ENCODE measurements at places on chromosomes 6 and 20. TPM values are rescaled to one million over a fixed set of nuclear protein-coding genes. Genes with fewer than 3 reads are reported as not detected.

DNA sequence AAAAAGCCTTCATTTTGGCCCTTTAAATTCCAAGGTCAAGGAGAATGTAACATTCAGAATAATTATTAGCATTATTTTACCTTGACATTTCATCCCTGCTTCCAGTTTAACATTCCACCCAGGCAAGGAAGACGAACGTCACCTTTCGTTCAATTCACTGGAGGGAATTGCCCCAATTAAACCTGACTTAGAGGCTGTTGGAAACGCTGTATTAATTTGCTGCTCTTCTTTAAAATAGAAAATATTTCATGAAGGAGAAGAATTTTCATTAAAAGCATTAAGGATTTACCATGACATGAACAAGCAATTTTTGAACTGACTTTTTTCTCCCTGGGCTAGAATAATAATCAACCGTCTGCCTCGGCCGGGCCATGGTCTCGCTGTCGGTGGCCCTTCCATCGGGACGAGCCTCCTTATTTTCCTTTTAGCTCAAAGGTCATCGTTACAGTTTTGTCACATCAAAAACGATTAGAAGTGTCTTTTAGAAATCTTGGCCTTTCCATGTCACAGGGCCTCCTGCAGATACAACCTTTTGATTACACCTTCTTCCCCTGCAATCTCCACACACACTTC lies 282.9 kb upstream of the SOX4 start:
- no peaks in the 10 kb centered on the region for H3K4me1 ChIP-seq
- no peak overlapping the region for H3K4me3 ChIP-seq
- no peaks in the 10 kb centered on the region for H3K27me3 ChIP-seq
- DNase-seq = no peak
- H3K36me3 ChIP-seq = no peaks in the 10 kb centered on the region
- H3K27ac ChIP-seq = no peak overlapping the region

DNA sequence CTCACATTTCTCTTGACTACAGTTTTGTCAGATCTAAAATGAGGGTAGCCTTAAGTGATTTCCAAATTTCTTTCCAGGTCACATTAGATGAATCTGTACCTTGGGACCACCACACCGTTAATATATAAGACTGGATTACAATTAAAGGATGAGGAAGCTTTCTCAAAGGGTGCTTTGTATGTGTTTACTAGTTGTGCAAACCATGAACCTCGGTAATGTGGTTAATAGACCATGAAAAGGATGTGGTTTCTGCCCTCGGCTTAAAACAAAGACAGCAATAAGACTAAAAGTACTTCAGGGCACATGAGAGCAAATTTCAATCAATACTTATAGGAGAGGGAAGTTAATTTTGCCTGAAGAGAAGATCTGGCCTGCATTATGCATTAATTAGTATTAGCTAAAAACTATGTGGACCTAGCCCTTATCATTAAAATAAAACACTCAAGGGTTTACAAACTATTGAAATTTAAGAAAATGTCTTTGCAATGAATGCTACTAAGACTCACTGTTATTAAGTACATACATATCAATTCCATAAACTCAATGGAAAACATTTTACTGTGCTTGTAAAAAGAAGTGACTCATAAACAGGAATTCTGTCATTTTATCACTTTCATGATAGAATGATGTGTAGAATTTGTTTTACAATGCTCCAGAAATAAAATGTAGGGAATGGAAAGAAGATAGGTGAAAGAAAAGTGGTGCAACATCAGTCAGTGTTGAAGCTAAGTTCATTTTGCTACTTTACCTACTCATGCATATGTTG lies 936 bp upstream of the TMX4 start:
- H3K4me1 ChIP-seq = peaks cover 12% of the 10 kb centered on the region
- DNase-seq = no peak
- H3K36me3 ChIP-seq = no peaks in the 10 kb centered on the region
- no peak overlapping the region for H3K27ac ChIP-seq
- H3K27me3 ChIP-seq = no peaks in the 10 kb centered on the region
- H3K4me3 ChIP-seq = no peak overlapping the region

GRCh38 chr6:88238065-88238464 lies 71.9 kb upstream of the CNR1 start:
- no peaks in the 10 kb centered on the region for H3K4me1 ChIP-seq
- no peak overlapping the region for H3K27ac ChIP-seq
- H3K27me3 ChIP-seq = no peaks in the 10 kb centered on the region
- peak; percentile 13 for DNase-seq

DNA sequence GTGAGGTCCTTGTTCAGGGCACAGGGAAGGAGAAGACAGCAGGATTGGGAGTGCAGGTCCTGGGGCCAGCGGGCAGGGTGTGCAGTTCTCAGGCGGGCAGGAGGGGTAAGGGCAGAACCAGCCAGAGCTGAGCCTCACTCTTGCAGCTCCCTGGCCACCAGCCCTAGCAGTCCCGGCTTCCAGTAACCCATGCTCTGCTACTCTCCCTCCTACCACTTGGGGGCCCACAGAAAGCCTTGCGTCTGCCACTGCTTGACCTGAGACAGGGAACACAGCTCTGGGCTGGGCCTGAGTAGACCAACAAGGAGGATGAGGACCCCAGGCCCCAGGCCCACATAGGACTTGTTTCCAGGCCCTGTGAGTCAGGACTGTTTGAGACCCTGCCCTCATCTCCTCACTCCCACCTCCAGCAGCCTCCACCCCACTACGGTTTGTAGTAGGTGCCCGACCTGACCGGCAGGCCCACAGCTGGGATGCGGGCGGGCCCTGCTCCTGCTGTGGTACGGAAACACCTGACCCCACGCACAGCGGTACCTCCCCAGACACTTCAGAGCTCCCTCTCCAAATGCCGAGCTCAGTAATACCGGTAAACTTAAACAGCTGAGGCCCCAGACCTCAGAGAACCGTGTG lies 39.2 kb downstream of the KCNK5 start:
- H3K4me3 ChIP-seq = no peak overlapping the region
- no peaks in the 10 kb centered on the region for H3K27me3 ChIP-seq
- peaks cover 7% of the 10 kb centered on the region for H3K36me3 ChIP-seq
- DNase-seq = no peak
- H3K27ac ChIP-seq = no peak overlapping the region
- peaks cover 3% of the 10 kb centered on the region for H3K4me1 ChIP-seq

- H3K27me3 ChIP-seq = no peaks in the 10 kb centered on the region
- H3K4me1 ChIP-seq = no peaks in the 10 kb centered on the region
- no peaks in the 10 kb centered on the region for H3K36me3 ChIP-seq
Measured at GRCh38 chr6:160146454-160147145, 25.0 kb downstream of the SLC22A1 start.

DNA sequence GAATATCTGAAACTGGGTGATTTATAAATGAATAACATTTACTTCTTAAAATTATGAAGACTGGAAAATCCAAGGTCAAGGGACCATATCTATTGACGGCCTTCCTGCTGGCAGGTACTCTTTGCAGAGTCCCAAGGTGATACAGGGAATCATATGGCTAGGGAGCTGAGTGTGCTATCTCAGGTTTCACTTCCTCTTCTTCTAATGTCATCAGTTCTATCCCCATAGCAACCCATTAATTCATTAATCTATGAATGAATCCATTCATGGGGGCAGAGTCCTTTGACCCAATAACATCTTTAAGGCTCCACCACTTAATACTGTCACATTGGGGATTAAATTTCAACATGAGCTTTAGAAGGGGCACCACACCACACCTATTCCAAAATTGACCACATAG lies 772.0 kb downstream of the HACE1 start:
- H3K4me3 ChIP-seq = no peak overlapping the region
- H3K36me3 ChIP-seq = no peaks in the 10 kb centered on the region
- no peaks in the 10 kb centered on the region for H3K4me1 ChIP-seq
- no peaks in the 10 kb centered on the region for H3K27me3 ChIP-seq

DNA sequence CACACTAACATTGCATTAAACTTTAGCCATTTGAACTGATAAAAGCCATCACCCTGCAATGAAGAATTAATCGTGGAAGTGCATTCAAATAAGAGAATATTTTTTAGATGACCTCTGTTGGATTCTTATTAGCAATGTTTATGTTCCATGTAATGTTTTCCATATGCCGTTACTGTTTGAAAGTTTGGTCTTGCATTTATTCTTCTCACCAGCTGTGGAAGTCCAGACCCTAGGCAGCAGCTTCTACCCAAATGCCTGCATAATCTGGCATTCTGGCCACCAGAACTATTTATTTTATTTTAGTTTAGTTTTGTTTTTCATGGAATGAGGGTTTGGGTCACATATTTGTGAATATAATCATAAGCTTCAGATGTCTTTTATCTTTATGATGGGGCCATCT lies 140.4 kb downstream of the SAMD5 start:
- no peak for DNase-seq
- no peak overlapping the region for H3K4me3 ChIP-seq
- H3K36me3 ChIP-seq = no peaks in the 10 kb centered on the region
- H3K27me3 ChIP-seq = no peaks in the 10 kb centered on the region
- no peak overlapping the region for H3K27ac ChIP-seq

GRCh38 chr6:41326092-41326491 lies 9.3 kb upstream of the NCR2 start:
- no peak for DNase-seq
- H3K36me3 ChIP-seq = no peaks in the 10 kb centered on the region
- H3K4me1 ChIP-seq = no peaks in the 10 kb centered on the region
- H3K27me3 ChIP-seq = peaks cover 52% of the 10 kb centered on the region

DNA sequence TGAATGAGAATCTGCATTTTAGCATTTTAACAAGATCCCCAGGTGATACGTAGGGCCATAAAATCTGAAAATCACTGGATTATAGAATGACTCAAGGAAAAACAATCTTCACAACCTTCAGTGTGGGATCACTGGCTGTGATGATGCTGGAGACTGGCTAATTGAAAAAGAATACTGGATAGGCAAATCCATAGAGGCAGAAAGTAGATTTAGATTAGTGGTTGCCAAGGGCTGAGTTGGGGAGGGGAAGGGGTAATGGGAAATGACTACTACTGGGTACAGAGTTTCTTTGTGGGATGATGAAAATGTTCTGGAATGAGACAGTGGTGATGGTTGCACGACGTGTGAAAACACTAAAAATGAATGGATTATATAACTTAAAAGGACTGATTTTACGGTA lies 84.1 kb downstream of the CDK19 start:
- DNase-seq = no peak
- no peak overlapping the region for H3K4me3 ChIP-seq
- H3K27me3 ChIP-seq = no peaks in the 10 kb centered on the region
- no peak overlapping the region for H3K27ac ChIP-seq

- H3K36me3 ChIP-seq = no peaks in the 10 kb centered on the region
- no peaks in the 10 kb centered on the region for H3K4me1 ChIP-seq
- DNase-seq = no peak
- H3K4me3 ChIP-seq = no peak overlapping the region
- H3K27me3 ChIP-seq = peaks cover 23% of the 10 kb centered on the region
- H3K27ac ChIP-seq = no peak overlapping the region
Measured at GRCh38 chr20:46343975-46344357, 35.7 kb upstream of the CDH22 start.

GRCh38 chr6:106106276-106107042 lies 20.3 kb downstream of the PRDM1 start:
- no peaks in the 10 kb centered on the region for H3K27me3 ChIP-seq
- H3K36me3 ChIP-seq = no peaks in the 10 kb centered on the region
- peaks cover 15% of the 10 kb centered on the region for H3K4me1 ChIP-seq
- no peak overlapping the region for H3K4me3 ChIP-seq

DNA sequence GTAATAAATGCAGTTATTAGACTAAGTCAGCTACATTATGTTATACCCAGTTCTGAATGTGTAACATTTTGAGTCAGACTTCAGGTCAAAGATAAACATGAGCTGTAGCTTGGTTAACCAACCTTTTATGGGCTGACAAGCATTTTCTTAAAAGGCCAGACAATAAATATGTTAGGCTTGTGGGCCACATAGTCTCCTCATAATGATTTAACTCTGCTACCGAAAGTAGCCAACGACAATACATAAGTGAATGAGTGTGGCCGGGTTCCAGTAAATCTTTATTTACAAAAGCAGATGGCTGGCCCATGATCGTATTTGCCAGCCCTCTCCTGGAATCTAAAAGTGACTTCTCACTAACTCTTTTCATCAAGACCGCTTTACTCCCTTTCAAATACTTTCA lies 49.9 kb downstream of the ATG5 start:
- H3K27me3 ChIP-seq = no peaks in the 10 kb centered on the region
- H3K27ac ChIP-seq = no peak overlapping the region
- no peak overlapping the region for H3K4me3 ChIP-seq

- no peak overlapping the region for H3K4me3 ChIP-seq
- DNase-seq = no peak
- no peaks in the 10 kb centered on the region for H3K36me3 ChIP-seq
- no peak overlapping the region for H3K27ac ChIP-seq
- no peaks in the 10 kb centered on the region for H3K27me3 ChIP-seq
- no peaks in the 10 kb centered on the region for H3K4me1 ChIP-seq
Measured at GRCh38 chr6:106300944-106301343, 24.6 kb downstream of the ATG5 start.

- no peaks in the 10 kb centered on the region for H3K4me1 ChIP-seq
- no peak for DNase-seq
- no peaks in the 10 kb centered on the region for H3K27me3 ChIP-seq
- H3K36me3 ChIP-seq = no peaks in the 10 kb centered on the region
- no peak overlapping the region for H3K27ac ChIP-seq
Measured at GRCh38 chr6:134287859-134288537, 29.9 kb downstream of the SGK1 start.

- peaks cover 2% of the 10 kb centered on the region for H3K36me3 ChIP-seq
- DNase-seq = no peak
- H3K27ac ChIP-seq = no peak overlapping the region
- H3K4me3 ChIP-seq = no peak overlapping the region
Measured at GRCh38 chr20:46357030-46357514, 48.8 kb upstream of the CDH22 start.

DNA sequence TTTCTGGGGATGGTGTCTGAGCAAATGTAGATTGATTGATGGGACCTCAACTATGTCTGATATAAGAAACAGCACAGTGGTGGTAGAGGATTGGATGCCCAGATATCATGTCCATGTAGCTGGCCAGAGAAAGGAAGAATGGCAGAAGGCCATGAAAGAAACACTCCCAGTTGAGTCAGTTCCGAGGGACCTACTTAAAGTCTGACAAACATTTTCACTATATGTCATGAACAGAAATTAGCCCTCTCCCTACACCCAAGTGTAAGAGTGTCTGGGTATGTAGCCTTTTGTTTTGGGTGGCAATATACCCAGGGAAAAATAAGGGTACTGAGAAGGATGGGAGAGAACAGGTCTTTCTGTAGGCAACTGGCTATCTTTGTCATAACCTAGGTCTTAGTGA lies 434.2 kb downstream of the BCKDHB start:
- H3K4me3 ChIP-seq = peak overlapping the region; percentile 15
- H3K27me3 ChIP-seq = no peaks in the 10 kb centered on the region
- H3K27ac ChIP-seq = peak overlapping the region; percentile 32

Gene GHRH
- total RNA-seq = not detected

Gene ETV7
- 1.0 TPM for total RNA-seq

Gene ERVFRD-1
- not detected for total RNA-seq

Gene ENPP5
- total RNA-seq = 4.5 TPM

Gene CCN6
- total RNA-seq = not detected

Gene HLA-DRA
- total RNA-seq = 4.7 TPM

Gene SIRT5
- 13.8 TPM for total RNA-seq
